ENCODE measurements at places on chromosomes 2 and 18.

DNA sequence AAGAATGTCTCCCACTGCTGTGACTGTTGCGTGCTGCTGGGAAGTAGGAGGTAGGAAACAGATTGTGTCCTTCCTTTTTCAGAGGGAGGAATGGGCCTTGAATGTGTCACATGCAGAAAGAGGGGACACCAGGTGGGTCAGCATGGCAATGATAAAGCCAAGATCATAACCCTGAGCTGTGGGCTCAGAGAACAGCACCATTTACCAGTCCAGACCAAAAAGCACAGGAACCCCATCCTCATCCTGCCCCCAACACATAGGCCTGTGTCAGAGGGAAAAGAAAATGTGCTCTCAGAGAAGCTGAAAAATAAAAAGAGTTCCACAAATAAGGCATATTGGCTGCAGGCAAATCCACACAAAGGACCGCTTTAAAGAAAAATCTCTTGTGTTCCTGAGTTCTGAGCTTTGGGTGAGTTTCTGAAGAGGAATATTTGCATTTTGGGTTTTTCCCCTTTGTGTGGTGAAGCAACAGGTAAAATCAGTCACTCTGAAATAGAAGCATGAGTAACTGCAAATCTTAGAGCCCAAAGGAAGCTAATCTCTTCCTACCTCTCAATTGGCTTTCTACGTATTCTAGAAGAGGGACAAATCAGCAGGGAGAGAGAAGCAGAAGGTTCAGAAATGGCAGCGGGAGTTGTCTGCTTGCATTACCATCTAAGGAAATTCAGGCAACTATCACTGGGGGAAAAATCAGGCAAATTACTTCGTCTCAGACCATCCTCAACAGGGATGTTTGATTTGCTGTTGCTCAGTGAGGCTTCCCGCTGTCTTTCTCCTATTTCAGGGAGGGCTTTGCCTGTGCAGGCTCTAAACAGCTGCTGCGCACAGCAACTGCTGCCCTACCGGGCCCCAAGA lies 106.8 kb downstream of the BCL11A start:
- DNase-seq = no peak

DNA sequence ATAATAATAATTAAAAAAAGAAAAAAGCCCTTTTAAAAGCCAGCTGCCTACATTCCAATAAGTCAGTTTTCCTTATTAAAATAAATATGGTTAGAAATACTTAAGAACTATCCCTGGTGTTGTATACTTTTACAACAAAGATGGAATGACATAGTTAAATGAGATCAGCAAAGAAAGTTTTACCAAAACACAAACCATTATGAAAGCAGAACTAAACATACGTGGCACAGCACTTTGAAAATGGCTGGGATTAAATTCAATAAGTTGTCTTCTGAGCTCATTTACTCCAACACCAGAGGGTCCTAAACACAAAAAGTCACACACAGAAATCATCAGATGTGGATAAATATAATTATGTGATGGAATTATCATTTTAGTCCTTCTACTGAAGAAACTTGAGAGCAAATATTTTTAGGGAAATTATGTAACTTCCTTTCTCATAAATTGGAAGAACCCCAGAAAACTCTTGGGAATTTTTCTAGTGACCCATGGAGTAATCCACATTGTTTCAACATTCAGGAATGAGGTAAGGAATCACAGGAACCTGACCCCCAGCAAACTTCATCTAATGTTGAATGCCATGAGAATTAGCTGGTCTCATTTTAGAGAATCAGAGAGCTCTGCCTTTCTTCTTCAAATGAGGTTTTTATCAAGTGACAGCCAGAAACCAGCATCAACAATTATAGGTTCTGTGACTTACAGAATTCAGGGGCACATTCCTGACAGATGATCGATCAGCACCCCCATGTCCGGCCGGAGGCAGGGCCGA lies 11.5 kb upstream of the TMEM237 start:
- DNase-seq = no peak

GRCh38 chr2:237896507-237896892 lies 37.1 kb downstream of the RAMP1 start:
- DNase-seq = no peak

DNA sequence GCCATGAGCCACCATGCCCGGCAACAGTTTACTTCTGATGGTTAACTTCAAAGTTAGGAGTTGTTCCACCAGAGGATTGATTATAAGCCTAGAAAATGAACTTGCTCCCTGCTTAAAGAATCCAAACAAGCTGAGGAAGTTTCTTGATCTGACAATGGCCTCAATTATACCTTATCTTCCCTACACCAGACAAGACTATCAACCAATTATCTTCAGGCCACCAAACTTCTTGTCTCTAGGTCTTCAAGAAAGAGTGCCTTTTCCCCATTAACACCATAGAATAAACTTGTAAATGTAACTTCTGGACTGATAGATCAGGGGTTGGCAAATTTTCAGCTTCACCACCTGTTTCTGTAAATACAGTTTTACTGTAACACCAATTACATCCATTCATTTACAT lies 15.0 kb downstream of the ZC3H8 start:
- no peak for DNase-seq

DNA sequence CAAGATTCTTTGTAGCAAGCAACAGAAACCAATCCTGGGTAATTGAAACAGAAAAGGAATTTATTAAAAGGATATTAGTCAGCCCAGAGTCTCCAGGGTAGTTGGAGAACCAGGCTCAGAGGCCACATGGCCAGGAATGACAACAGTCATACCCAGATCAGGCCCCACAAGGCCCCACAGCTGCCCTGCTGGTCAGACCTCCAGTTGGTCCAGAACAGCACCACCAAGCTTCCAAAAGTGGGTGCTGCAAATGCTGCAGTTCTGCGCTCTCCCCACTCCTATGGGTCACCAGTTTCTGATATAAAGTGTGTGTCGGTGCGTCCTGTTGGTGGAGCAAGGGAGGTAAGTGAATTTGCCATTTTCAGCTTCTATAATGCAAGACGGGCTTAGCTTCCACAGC lies 29.9 kb downstream of the KLHL29 start:
- DNase-seq = no peak
